ENCODE measurements at places on chromosomes 4 and X.

- H3K36me3 ChIP-seq: no peaks in the 10 kb centered on the region
- no peak overlapping the region for H3K4me3 ChIP-seq
- no peaks in the 10 kb centered on the region for H3K4me1 ChIP-seq
Observed at GRCh38 chr4:44553180-44553579, 98.2 kb downstream of the YIPF7 start.

DNA sequence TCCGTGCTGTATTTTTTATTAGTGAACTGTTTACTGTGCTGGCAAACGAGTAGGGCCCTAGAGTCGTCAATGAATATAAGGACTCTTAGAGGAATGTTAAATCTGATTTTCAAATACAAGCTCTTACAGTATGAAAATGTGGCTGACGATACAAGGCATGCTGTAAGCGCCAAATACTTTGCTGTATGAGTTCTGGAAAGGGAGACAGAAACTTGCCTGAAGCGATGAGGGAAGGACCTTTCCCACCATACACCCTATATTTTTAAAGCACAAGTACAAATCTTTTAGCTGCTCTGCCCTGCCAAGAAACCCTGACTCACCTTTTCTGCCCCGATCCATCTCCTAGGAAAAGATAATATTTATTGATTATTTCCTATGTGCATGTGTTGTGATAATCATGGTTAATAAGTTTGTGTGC, 15.7 kb upstream of the RUFY3 start:
- H3K27me3 ChIP-seq: no peaks in the 10 kb centered on the region
- no peaks in the 10 kb centered on the region for H3K4me1 ChIP-seq
- no peak for DNase-seq

DNA sequence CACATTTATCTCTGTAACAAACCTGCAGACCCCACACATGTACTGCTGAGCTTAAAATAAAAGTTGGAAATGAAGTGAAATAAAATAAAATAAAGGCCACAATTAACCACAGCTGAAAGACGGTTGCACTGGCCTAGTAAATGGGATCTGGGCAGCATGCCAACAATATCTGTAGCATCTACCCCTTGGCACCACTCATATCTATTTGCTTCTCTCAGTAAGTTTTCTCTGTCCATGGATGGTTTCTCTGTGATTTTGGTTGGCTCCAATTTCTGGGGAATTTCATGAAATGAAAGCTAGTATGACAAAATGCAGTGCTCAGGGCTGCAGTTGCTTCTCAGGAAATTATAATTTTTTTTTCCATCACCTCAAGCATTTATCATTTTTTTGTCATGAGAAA, 172.0 kb upstream of the IL15 start:
- no peak overlapping the region for H3K4me3 ChIP-seq
- no peak for DNase-seq
- H3K36me3 ChIP-seq: no peaks in the 10 kb centered on the region
- no peaks in the 10 kb centered on the region for H3K27me3 ChIP-seq

DNA sequence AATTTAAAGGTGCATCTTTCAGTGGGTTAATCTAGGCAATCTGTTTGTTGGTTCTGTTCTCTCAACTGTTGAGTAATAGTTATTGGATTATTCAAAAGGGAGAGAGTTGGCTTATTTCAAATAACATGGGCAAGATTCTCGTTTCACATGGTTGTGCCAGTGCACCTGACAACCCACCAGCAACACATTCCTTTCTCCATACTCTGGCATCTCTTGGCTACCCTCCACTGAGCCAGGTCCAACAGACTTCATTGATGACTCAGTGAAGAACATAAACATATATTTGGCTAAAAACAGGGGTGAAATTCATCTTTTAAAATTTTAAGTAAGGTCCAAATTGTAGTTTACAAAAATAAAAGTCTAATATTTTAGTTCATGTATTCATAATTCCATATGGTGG, 967.2 kb downstream of the RPA4 start:
- no peaks in the 10 kb centered on the region for H3K36me3 ChIP-seq
- no peaks in the 10 kb centered on the region for H3K27me3 ChIP-seq
- no peaks in the 10 kb centered on the region for H3K4me1 ChIP-seq

- no peak overlapping the region for H3K27ac ChIP-seq
- no peaks in the 10 kb centered on the region for H3K27me3 ChIP-seq
- H3K4me1 ChIP-seq: no peaks in the 10 kb centered on the region
- DNase-seq: no peak
Observed at GRCh38 chrX:95441836-95442235, 1242.8 kb upstream of the DIAPH2 start.

DNA sequence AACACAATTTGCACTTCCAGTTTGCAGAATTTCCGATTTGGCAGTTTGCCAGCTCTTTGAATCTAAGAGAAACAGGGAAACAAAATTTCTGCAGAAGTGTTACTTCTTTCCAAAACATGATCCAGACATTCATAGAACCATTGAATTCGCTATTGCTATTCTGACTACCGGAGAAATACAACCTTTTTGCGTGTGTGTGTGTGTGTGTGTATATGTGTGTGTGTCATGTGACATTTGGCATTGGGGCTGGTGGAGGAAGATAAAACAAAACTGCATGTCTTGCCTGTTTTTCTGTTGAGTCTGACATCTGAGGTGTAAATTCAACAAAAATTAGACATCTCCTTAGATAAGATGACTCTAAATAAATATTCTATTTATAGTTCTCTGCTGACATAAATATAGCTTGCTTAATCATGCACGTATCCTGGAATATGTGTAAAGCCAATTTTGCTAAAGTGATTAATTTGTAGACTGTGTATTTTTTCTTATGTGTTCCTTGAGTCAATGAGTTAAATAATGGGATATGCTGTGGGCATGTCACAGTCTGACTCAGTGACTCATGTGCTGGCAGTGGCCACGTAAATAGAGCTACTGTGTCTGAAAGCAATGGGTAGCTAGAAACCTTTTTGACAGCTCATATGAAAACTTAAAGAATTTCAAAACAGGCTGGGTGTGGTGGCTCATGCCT, 98.9 kb downstream of the HPGD start:
- no peaks in the 10 kb centered on the region for H3K27me3 ChIP-seq
- peak; percentile 50 for DNase-seq
- no peak overlapping the region for H3K27ac ChIP-seq
- H3K36me3 ChIP-seq: no peaks in the 10 kb centered on the region
- no peak overlapping the region for H3K4me3 ChIP-seq
- H3K4me1 ChIP-seq: no peaks in the 10 kb centered on the region

DNA sequence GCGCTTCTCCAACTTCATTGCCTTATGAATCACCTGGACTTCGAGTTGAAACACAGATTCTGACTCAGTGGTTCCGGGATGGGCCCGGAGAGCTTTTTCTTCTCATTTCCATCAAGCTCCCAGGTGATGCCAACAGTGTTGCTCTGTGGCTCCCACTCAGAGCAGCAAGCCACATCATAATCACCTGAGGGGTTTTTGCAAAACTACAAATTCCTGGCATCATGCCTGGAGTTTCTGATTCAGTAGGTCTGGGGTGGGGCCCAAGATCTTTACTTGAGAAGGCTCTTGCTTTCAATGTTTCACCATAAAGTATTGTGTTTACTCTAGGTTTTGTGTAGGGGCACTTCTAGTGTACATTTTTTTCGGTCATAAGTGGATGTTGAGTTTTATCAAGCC, 7.0 kb downstream of the MTM1 start:
- no peaks in the 10 kb centered on the region for H3K27me3 ChIP-seq
- H3K36me3 ChIP-seq: no peaks in the 10 kb centered on the region
- no peak overlapping the region for H3K4me3 ChIP-seq
- no peak for DNase-seq

Data from uterus (tissue), 4 donors.